ENCODE measurements at places on chromosomes 12 and 14. TPM values are rescaled to one million over a fixed set of nuclear protein-coding genes. Genes with fewer than 3 reads are reported as not detected.

Gene CLEC4D
- not detected for total RNA-seq

Gene IAPP
- total RNA-seq = not detected

Gene OR11G2
- total RNA-seq = not detected

Gene SH2B3
- total RNA-seq = 50.5 TPM

Gene TAS2R19
- total RNA-seq = 0.38 TPM

Gene TBC1D30
- 0.77 TPM for total RNA-seq

Gene LTB4R
- total RNA-seq = 1.8 TPM

Gene NCKAP5L
- 25.5 TPM for total RNA-seq

Gene ARHGEF40
- 21.3 TPM for total RNA-seq

Gene TCL1B
- total RNA-seq = not detected

Gene TSHR
- not detected for total RNA-seq

Measured in left ventricle myocardium inferior (tissue), 1 donor.